NCI-H774 (cell line): ENCODE measurements at places on chromosomes 2 and 18.

- no peak for DNase-seq
Measured at GRCh38 chr2:6372317-6372901, 493.3 kb downstream of the CMPK2 start.

- no peak for DNase-seq
Measured at GRCh38 chr2:25411281-25411680, 69.6 kb upstream of the DNMT3A start.

- DNase-seq: no peak
Measured at GRCh38 chr2:20015482-20016083, 3.1 kb upstream of the MATN3 start.

- no peak for DNase-seq
Measured at GRCh38 chr2:59217360-59217759, 976.2 kb upstream of the FANCL start.

DNA sequence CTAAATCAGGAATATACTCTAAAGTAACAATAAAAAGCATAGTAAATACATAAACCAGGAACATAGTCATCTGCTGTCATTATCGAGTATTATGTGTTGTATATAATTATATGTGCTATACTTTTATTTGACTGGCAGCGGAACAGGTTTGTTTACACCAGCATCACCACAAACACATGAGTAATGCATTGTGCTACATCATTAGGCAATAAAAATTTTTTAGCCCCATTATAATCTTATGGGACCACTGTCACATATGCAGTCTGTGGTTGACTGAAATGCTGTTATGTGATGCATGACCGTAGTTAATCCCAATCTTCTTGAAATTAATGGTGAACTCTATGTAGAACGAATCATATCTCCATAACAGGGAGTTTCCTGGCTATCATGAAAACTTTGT is 136.7 kb upstream of the ZFP36L2 start:
- DNase-seq: no peak

- no peak for DNase-seq
Measured at GRCh38 chr18:5914951-5915350, 19.6 kb upstream of the TMEM200C start.

DNA sequence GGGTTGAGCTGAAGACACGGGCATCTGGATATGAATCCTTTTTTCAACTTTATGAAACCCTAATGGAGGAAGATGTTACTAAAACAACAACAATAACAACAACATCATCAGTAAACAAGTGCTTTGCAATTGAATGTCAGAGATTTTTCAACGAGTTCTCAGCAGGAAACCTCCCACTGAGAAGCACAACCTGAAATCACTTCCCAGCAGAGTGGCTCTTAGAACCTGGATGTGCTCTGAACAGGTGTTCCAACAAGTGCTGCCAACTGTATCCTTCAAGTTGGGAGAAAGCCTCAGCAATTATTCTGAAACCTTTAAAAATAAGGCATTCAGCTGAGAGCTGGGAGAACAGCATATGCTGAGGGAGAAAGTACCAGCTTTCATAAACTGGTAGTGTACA is 1622.7 kb upstream of the CELF4 start:
- DNase-seq: no peak

DNA sequence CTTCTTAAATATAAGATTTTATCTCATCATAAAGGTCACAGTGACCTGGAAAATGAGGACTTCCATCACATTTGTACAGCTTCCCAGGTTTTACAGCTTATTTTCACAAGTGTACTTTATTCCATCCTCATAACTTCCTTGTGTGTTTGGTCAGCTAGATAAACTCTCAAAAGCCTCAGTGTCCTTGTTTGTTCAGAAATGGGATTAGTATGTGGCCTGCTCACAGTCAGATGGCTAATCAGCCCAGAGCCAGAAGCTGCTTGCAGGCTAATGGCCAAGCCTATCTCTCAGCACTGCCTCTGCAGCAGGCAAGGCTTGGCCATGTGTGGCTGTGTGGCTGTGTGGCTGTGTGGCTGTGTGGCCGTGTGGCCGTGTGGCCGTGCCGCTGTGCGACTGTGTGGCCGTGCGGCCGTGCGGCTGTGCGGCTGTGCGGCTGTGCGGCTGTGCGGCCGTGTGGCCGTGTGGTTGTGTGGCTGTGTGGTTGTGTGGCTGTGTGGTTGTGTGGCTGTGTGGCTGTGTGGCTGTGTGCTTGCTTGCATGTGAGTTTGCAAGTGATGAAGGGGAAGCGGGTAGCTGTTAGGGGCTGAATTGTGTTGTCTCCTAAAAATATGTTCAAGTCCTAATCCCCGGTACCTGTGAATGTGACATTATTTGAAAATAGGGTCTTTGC is 233.0 kb upstream of the TNP1 start:
- no peak for DNase-seq

- DNase-seq: no peak
Measured at GRCh38 chr2:238520359-238520886, 93.7 kb downstream of the ASB1 start.

- no peak for DNase-seq
Measured at GRCh38 chr2:178506101-178506500, 25.8 kb downstream of the PLEKHA3 start.

DNA sequence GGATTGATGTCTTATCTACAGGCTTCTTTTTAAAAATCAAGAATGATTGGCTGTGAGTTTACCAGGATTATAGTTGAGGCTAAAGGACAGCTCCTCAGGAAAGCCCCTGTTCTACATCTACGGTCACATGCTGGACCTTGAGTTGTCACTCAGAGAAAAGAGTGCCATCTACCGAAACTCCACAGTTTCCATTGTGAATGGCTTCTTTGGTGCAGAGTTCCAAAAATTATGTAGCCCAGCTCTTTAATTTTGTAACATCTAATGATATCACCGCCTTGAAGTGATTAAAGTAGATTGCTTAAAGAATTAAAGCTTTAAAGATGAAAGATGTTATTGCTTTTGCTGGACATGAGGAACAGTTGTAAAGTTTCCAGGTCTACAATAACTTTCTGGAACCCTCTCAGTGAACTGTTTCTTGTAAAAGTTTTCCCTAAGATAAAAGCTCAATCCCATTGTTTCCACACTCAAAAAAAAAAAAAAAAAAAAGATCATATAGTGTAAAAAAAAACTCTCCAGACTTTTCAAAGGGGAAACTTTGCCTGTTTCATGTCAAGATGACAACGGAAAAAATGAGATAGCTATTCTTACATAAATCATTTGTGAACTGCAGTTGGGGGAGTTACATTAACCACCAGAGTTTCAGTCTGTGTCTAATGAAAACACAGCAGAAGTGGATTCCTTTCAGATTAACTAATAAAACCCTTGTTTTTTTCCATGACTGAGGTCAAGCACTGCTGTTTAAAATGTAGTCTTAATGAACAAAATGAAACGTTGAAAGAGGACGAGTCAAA is 4.3 kb downstream of the COL3A1 start:
- DNase-seq: no peak

- DNase-seq: no peak
Measured at GRCh38 chr2:20567159-20567925, 83.6 kb downstream of the HS1BP3 start.

DNA sequence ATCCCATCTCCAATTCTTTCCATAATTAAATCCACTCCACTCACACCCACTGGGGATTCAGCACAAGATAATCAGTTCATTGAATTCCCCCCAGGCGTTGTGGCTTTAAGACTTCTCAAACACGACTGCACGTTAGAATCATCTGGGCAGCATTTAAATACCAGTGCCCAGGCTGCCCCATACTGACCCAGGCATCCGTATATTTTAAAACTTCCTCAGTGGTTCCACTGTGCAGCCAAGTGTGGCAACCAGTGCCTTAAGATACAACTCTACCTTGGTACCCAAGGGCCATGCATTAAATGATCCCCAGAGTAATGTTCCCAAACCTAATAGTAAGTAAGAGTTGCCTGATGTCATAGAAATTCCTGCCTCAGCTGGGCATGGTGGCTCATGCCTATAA is 54.3 kb upstream of the BZW1 start:
- DNase-seq: no peak

DNA sequence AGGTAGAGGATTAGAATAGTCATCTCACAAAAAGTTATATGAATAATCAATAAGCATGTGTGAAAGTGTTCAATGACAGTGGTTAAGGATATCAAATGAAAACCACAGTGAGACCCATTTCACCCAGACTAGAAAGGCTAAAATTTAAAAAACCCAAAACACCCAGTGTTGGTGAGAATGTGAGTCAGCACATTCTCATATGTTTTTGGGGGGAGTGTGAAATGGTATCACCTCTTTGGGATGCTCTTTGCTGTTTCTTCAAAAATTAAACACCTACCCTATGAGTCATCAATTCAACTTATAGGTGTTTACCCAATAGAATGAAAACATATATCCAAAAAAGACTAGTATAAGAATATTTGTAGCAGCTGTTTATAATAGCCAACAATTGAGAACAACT is 69.8 kb downstream of the MAP3K20 start:
- no peak for DNase-seq

DNA sequence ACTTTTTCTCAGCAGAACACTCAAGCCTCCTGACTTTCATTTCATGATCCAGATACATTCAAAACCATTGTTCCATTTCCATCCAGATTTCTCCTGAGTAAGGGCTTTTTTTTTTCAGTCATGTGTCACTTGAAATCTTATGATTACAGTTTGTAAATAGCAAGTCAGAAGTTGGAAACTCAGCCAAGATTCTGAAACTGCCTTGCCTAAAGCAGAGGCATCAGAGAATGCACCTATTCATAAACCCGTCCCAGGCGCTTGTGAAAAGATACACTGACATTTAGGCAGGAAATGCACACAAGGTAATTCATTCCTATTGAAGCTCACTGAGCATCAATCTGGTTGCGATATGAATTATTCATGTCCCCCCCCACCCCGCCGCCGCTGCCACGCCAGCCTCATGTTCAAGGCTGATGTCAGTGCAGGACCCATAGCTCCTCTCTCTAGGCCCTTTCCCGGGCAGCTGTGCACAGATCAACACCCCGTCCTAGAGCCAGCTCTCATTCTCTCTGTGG is 30.4 kb upstream of the MGAT4A start:
- no peak for DNase-seq

GRCh38 chr2:75722687-75723086 is 12.0 kb upstream of the GCFC2 start:
- no peak for DNase-seq

- DNase-seq: no peak
Measured at GRCh38 chr2:63127594-63127993, 77.0 kb downstream of the OTX1 start.

DNA sequence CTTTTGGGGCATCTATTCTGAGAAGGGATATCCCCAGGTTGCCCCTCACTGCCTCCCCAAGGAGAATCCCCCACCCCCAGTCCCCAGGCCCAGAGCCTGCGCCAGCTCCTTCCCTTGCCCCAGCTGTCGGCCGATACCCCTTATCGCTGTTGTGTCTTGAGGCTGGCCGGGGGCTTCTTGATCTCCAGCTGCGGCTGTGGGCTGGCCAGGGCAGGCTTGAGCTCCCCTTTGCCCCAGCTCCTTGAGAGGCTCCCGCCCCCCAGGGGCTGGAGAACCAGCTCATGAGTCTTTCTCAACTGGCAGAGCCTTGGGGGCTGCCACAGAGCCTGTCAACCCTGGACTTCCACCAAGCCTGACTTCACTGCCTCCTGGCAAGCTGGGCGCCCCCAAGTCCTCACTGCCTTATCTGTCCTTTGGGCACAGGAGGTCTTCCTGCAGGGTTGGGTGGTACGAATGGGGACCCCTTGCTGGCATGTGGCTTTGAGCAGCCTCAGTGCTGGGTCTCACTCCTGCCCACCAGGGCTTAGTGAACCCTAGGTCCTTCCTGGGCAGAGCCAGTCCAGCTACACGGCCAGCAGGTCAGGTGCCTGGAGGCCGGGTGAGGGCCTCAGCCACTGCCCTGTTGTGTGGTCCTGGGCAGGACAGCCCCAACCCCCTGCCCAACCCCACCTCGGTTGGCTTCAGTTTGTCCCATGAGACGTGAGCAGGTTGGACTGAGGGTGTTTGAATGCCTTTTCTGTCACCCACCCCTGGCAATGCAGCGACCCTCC is 29.5 kb downstream of the INHBB start:
- DNase-seq: no peak

GRCh38 chr2:70632966-70633365 is 79.3 kb upstream of the TGFA start:
- DNase-seq: peak; percentile 11

DNA sequence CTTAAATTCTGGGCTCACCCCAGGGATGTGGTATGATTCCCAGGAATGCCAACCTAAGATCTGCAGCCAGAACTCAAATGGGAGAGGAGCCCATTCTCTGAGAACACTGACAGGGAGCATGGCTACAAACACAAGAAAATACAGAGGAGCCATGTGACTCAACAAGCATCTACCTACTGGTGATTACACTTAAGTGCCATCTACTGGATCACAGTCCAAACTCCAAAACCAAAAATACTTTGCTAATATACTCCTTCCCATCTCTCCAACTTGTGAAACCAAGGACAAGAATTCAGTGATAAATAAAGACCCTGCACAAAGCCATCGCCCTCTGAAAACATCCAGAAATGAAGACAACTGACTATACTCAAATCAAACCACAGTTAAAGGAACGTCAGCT is 116.9 kb downstream of the NR4A2 start:
- no peak for DNase-seq

DNA sequence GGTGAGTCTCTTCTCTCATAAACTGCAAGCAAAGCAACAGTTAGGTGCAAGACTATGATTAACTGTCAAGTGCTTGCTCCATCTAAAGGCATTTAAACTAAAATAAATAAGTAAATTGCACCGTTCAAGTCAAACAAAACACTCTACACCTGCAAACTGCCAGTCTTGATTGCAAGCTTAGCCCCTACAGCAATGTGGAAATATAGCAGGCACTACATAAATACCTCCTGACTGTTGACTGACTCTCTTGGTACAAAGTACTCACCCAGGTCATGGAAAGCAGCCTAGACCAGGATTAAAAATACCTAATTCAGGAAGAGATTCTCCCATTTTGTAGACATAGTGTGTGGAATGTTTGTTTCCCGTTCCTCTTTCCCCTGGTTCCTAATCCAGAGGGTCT is 176.6 kb upstream of the KLHL29 start:
- no peak for DNase-seq

- no peak for DNase-seq
Measured at GRCh38 chr2:54750040-54750439, 26.6 kb downstream of the EML6 start.

DNA sequence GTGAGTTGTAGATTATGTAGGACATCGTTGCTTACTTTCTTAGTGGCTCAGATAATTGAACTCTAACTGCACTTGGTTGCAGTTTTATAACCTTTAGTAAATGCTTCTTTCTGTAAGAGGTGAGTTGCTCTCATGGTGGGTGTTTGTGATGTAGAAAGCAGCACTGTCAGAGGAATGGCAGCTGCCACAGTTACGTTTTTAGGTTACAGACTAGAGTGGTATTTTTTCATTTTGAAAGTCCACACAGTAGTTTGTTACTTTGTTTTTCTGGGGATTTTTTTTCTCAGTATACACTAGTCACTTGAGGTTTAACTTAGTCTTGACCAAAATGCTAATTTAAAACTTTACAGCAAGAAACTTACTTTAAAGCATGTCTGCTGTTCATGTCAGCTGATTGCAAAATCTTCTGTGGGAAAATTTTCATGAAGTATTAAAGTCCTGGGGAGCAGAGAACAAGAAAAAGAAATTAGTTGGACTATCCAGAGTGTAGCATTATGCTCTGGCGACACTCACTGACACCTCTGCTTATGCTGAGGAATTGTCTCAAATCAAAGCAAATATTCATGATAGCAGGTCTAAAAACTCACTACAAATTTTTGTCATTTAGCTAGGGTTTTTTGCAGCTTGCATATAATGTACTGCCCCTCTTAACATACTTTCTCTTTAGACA is 14.8 kb downstream of the AFTPH start:
- DNase-seq: no peak
